ENCODE measurements at places on chromosomes 7 and 10. TPM values are rescaled to one million over a fixed set of nuclear protein-coding genes. Genes with fewer than 3 reads are reported as not detected.

DNA sequence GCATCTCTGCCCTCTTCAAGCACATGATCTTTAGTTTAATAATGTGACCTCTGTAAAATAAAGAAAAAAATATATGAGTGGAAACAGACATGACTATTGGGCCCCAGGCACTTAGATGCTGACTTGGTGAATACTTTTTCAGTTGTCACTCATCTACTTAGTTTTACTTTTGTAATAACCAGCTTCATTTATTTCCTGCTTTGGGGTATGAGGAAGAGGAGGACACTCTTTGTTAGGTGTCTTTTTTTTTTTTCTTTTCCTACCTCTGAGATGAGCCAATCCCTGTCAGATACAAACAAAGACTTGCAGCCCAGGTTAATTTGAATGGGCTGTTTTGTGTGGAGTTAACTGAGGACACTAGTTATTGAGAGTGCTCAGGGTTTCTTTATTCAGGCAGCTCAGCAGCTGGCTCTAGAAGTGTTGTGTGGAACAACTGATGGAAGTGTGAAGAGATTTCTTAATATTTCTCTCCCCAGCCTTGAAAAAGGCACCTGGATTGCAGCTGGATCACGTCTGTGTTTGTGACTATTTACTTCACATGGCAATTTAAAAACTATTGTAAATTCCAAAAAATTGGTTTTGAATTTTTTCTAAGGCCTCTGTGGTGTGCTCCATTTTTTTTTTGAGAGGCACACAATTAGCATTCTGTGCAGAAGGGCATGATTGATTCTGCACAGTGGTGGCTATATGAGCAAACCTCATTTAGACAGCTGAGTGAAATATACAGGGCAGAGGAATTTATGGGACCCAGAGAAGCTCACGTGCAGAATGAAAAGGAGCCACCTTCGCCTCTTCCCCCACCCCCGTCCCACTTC is 333.8 kb downstream of the LRMDA start:
- no peak for DNase-seq

MYL7 gene
- 12.5 TPM for polyA plus RNA-seq

DNA sequence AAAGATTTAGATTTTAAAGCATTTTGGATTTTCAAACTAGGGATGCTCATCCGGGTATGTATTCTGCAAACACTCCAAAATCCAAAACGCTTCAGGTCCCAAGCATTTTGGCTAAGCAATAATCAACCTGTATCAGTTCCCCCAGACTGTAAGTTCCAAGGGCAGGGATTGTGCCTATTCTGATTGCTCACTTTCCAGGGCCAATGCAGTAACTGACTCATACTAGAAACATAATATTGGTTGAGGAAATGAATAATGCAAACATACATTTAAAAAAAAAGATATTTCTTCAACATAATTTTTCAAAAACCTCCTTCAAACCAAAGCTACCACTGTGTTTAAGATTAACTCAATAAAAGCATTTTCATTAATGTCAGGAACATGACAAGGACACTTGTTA is 69.5 kb downstream of the HIBADH start:
- no peak for DNase-seq

DNA sequence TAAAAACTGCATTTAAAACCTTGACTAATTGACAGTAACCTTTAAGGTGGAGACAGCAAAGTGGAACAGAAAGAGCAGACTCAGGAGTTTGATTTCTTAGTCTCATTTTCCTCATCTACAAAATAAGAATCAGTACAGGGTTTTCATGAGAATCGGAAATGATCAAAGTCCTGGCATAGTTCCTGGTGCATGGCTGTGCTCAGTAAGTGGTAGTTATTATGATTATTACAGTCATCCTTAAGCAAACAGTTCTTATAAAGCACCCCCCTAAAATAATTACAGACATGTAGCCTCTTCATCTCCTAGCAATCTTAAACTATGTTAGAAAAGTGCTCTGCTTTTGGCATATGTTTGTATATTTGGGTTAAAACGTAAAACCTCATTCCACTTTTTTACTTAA is 18.0 kb downstream of the NEBL start:
- DNase-seq = no peak

DNA sequence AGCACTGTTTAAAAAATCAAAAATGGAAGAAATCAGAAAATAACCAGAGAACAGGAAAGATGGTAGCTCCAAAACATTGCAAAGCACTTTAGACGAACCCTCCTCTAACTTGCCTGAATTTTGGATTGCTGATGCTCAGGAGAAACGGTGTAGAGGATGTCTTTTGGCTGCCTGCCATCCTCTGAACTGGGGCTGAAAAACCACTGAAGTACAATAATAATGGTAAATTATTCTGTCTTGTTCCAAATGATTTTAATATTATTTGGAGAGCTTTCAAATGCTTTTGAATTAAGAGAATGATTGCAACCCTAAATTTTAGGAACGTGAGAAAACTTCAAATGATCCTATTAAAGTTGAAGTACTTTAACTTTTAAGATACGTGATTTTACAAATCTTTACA is 167.3 kb upstream of the SLC13A1 start:
- DNase-seq = no peak

DNA sequence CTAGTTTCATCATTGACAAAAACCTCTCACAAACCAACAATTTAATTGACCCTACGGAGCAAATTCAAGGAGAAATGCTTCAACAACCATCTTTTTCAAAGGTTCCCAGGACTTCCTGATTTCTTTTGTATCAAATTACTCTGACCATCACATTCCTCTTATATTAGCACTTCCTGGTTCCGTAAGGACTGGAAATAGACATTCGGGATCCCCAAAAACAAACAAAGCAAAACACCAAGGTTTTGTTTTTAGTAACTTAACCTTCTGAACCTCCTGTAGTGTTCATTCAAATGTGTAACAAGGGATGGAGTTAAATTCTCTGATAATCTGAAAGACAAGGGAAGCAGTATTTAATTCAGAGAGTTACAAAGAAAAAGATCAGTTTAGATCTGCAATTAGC is 387.6 kb upstream of the NRP1 start:
- no peak for DNase-seq

OGDHL gene
- 35.0 TPM for polyA plus RNA-seq

DNA sequence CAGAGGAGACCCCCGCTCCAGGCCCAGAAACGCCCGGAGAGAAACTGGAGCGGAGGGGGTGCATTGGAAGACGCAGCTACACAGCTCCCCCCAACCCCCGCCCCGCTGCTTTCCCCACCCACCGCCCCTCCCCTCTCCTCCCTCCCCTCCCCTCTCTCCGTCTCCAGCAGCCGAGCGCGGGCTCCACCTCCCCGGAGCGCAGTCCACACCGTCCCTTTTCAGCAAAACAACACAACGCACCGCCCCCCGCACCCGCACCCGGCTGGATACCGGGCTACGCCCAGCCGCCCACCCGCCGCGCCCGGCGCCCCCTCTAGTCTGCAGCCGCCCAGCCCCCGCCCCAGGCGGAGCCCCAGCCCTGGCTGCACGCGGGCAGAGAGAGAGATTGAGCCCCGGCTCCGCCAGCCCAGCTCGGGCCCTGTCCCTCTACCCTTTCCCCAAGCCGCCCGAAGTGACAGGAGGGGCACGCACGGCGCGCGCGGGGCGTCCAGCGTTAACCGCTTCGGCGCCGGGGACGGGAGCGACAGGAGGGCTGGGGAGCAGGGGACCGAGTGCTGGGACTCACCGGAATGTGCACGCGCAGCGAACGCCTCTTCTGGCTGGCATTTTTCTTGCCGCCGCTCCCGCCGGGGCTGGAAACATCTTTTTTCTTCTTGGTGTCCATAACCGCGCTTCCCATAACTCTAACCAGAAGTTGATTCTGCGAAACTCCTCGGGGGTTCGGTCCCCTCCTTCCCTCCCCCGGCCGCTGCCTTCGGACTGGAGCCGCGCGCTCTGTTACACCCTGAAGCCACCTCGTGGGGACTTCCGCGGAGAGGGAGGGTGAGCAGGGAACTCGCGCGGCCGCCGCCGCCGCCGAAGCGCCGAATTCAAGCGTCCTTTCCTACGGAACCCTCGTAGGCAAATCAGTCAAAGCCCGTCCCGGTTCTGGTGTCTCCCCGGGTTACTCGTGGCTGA is 695 bp downstream of the PRKAG2 start:
- DNase-seq = no peak

- DNase-seq = no peak
Observed at GRCh38 chr7:16951483-16952080, 69.8 kb upstream of the AGR3 start.

DNA sequence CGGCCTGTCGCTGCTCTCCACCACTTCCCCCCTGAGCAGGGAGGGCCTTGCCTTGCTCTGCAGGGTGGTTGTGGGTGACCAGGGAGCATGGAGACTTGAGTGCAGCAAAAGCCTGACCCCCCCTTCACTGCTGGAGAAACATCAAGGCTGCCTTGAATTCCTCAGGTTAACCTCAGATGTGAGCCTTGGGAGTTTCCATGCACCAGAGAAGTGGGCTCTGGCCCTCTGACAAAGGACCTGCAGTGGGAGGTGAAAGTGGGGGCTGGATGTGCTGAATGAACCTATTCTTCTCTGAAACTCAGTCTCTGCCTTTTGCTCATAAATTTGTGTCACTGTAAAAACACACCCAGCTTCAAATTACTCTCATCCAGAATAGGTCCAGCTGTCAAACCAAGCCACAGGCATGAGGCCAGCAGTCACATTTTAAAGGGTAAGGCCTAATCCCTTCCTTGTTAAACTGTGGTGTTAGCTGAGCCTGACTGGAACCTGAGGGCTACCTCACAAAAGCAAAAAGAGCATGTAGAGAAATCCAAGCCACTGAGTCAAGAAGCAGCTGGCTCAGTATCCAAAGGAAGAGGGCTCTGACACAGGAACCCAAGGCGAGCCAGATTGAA is 356.8 kb downstream of the CCSER2 start:
- DNase-seq = no peak

DNA sequence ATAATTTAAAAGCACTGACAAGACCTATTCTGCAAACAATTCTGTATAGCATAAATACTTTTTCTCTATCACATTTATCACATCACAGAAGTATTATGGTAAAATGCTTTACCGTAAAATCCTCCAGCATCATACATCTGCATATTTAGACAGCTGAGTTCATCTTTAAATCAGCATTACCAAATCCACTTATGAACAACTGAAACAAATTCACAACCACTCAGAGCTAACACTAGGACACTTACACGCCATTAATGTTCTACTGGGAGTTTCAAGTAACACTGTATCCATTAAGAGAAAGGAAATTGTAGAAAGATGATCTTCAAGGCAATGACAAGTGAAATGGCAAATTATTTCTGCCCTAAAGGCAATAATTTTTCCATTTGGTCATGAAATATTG is 105.7 kb upstream of the DKK1 start:
- DNase-seq = no peak
